Activated CD4-positive, CD25-positive, alpha-beta regulatory T cell (primary cell): ENCODE measurements at places on chromosomes 6 and 20.
A peak's percentile ranks its signal among the peaks of the same experiment; 100 is the strongest.

DNA sequence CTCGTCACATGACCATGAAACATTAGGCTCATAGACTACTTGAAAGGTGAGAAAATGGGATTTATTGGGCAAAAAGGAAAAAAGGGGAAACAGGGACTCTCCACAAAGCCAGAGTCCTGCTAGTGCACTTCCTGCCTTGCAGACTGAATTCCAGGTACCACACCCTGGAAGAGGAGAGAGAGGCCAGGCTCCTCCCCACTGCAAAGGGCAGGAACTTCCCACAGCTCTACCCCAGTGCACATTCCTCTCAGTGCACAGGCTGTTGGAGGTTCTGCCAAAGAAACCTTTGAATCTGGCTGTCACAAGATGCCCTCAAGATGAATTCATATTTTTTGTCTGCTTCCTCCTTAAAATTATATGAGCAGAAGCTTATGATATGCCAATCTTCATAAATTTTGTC, 920.4 kb upstream of the GJE1 start:
- no peak for DNase-seq

GRCh38 chr6:163449076-163449475, 34.6 kb downstream of the QKI start:
- no peak for DNase-seq

GRCh38 chr6:104017410-104018381, 842.0 kb downstream of the HACE1 start:
- DNase-seq = no peak

GRCh38 chr20:50436052-50436656, 74.0 kb upstream of the PTPN1 start:
- DNase-seq = no peak

GRCh38 chr6:41488433-41489119, 57.6 kb upstream of the FOXP4 start:
- no peak for DNase-seq

DNA sequence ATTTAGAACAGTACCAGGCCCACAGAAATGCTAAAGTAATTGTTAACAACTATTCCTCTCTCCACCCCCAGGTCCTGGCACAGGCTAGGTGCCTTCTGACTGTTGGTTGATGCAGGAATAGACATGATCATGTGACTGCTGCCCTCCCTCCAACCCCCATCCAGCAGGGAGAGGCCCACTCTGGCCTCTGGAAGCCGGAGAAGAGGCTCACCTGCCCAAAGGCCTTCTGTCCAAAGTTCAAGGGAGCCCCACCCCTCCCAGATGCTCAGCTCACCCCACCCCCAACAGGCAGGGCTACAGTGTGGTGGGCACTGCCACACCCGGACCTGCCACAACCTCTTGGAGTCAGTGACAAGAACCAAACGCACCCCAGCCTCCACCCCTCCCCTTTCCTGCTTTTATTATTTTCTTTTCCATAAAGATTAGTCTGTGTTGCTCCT, 26.9 kb upstream of the FOXP4 start:
- no peak for DNase-seq

DNA sequence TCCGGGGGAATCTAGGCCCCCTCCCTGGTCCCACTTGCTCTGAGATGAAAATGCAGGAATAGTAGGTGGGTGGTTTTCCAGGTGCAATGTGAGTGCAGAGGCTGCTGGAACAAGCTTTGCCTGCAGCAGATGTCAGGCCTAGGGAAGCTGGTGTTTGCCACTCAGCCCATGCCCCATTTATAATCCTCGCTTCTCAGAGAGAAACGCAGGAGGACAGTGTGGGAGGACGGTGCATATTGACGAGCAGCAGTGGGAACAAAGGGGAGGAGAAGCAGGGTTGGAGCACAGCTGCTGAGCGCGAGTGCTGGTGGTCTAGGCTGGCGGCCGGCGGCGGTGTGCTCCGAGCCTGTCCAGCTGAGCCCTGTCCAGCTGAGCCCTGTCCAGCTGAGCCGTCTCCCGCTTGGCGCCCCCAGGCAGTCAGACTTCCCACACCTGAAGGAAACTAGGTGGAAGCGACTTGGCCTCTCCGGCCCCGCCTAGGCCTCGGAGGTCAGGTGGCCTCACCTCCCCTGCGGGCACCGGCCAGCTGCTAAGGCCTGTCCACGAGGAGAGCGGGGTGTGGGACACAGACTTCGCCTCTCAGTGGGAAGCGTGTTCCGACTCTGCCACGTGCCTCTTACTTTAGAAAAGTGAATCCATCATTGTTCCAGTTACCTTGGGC, 49.7 kb upstream of the FRMD1 start:
- DNase-seq = no peak

DNA sequence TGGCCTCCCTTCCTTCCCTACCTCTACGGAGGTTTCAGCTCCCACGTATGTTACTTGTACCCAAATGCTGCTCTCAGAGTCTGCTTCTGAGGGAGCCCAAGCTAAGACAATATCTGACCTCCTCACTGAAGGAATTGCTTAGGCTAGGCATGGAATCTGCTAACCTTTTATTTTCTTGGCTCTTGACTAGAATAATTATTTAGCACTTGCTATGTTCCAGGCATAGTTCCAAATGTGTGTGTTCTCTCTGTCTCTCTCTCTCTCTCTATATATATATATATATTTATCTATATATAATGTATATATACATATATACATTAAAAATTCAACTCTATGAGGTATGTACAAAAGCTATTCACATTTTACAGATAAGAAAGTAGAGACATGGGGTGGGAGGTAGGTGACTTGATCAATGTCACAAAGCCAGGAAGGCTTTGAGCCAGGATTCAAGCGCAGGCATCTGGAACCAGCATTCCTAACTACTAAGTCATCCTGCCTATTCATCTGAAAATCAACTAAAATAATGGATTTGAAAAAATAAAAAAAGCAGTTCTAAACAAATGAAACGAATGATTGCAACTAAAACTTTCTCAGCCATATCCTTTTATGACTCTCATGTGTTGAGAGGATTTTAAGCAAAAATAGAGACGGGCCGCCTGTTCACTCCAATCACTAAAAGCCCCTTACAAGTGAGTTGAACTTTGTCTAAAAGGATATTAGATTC, 189.7 kb upstream of the JAG1 start:
- DNase-seq = no peak

- DNase-seq = peak; percentile 41
Observed at GRCh38 chr6:34027445-34027936, 118.4 kb downstream of the GRM4 start.

- no peak for DNase-seq
Observed at GRCh38 chr6:136780972-136781371, 11.3 kb downstream of the MAP3K5 start.
